ENCODE measurements at places on chromosomes 5 and 9.

- DNase-seq: no peak
These were observed 472.1 kb downstream of the DMRT2 start for GRCh38 chr9:1522219-1522767.

DNA sequence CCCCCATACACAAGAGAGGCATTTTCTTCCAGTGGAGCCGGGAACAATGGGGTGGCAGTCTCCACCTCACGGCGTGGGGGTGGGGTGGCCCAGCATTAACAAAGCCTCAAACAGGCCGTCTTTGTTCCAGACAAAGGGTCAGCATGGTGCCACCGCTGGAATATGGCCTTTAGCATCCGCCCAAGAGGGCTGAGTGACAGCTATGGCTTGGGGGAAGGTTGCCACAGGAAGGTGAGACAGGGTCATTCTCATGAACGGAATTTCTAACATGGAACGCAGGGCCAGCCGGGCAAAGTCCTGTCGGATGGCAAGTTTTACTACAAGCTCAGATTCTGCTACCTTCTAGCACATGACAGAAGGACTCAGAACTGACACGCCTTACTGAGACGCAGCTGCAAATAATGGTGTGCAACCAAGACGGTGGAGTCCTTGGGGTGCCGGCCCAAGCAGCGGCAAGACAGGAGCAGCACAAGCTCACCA lies 64.0 kb downstream of the OTULIN start:
- peak; percentile 73 for DNase-seq

- DNase-seq: no peak
These were observed 108.9 kb downstream of the ICE1 start for GRCh38 chr5:5531371-5531770.

DNA sequence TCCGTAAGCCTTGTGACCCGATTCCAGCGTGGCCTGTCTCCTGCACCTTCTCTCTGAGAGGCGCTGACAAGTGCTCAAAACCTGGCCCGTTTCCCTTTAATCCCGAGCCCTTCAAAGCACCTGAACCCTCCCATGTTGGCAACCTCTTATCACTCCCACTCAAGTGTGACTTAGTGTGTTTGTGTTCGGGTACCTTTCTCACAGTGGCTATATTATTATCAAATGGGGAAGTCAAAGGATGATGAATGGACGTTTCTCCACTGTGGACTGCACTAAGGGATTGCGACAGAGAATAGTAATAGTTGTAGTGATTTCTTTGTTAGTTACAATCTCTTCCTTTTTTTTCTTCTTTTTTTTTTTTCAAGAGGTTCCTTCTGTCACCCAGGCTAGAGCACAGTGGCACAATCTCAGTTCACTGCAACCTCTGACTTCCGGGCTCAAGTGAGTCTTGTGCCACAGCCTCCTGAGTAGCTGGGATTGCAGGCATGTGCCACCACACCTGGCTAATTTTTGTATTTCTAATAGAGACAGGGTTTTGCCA lies 65.4 kb upstream of the TNFSF8 start:
- DNase-seq: no peak

DNA sequence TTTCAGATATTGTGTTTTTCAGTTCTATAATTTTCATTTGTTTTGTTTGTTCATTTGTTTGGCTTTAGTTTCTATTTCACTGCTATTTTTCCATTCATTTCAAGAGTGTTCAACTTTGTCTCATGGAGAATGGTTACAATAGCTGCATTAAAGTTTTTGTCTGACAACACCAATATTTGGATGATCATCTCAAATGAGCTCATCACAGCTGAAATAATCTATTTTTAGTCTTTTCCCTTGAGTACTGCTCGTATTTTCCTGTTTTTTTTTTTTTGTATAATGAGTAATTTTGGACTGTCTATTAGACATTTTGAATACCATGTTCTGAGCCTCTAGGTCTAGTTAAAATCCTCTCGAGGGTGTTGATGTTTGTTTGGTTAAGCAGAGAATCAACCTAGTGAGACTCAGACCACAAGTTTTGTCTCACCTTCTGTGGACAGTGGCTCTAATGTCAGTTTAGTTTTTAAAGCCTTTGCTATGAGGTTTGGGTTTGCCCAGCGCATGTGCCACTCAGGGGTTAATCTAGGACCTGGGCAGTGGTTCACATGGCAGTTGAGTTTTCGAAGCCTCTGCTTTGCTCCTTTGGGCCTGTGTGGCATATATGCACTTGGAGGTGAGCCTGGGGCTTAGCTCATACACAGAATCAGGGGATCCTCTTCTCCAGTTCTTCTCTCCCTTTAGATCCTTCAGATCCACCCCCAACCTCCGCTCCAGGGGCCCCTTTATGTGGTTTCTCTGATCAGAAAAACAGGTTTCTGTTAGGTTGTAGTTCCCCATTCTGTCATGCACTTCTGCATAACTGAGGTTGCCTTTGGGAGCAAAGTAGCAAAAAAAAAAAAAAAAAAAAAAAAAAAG lies 79.8 kb downstream of the ARSB start:
- no peak for DNase-seq

- peak; percentile 57 for DNase-seq
These were observed 2.3 kb downstream of the WHRN start for GRCh38 chr9:114503009-114503408.

DNA sequence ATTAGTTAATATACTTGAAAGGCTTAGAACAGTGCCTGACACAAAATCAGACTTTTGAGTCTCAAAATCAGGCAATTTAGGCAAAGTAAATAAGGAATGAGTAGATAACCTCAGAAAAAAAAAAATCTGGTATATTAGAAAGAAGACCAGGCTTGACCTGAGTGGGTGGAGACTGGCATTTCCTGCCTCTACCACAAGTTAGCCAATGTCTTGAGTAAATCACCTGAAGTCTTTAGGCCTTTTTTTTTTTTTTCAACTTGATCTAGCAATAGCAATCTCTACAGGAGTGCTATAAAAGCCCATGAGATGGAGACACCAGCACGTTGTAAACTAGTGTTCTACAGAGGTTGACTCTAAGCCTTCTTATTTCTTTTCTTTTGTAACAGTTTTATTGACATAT lies 104.2 kb upstream of the RASEF start:
- DNase-seq: no peak

DNA sequence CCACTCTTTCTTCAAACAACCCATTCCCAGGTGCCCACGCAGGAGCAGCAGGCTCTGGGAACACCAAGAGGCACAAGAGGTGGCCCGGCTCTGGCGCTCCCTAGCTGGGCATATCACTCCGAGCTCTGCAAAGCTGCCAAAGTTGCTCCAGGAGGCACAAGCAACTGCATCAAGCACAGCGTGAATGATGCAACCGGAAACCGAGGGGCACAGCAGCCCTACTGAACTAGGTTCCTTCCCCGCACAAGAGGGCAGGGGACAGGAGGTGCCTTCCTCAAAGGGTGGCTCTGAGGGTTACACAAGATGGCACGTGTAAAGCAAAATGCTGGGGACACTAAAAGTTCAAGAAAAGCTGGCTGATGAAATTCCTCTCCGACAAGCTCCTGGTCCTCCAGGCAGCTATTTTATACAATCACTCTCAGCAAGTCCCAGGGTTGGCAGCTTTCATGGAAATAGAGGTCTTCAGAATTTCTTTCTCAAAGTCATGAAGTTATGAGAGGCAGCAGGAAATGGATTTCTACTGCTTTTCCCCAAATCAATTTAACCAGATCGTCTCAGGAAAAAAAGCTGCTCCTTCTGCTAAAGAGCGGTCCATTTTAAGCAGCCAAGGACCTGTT lies 22.9 kb downstream of the PSMB7 start:
- no peak for DNase-seq

DNA sequence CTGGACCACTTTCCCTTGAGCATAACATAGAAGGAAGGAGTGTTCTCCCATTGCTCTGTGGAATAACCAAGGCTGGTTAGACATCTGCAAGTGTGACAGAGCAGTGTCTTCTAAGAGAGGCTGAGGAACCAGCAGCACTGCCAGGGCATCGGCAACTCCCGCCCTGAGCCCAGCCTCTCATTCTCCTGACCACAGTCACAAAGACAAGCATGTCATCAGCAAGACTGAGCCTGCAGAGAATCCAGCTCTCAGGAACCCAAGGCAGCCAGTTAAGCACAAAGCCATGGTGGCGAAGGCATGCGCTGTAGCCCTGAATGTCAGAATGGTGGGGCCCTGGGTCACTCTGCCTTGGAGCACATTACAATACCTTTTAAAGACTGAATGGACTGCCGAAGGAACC lies 253.9 kb downstream of the AGTPBP1 start:
- no peak for DNase-seq

DNA sequence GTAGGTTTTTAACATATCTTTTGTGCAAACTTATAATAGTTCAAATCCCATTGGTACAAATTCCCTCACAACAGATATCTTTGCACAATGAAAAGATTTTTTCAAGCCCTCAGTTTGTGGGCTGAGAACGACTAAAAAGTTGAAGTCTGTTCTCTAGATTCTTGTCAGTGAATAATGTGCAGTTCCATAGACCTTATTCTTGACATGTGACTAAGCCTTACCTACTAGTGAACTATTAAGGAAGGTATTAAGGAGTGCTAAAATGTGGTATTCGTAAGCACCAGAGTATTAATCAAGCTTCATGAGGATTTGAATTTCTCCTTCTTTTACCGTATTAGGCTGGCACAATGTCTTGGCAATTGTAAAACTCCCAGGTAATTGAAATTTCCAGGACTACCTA lies 205.6 kb upstream of the DMRTA1 start:
- no peak for DNase-seq

DNA sequence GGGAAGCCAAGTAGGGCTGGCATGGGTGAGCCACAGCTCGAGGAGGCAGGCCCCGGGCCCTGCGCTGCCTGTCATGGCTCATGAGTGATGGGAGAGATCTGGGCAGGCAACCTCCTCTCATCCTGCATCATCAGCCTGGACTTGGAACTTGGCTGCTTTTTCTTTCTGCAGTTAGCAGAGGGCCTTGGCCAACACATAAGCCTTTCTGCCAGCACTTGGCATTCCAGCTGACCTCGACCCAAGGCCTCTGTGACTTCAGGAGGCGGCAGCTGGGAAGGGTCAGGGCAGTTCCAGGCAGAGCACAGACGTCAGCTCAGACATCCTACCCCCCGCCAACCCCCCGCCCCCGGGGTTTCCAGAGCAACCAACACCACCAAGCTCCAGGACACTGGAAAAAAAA lies 7.6 kb downstream of the S1PR3 start:
- no peak for DNase-seq

DNA sequence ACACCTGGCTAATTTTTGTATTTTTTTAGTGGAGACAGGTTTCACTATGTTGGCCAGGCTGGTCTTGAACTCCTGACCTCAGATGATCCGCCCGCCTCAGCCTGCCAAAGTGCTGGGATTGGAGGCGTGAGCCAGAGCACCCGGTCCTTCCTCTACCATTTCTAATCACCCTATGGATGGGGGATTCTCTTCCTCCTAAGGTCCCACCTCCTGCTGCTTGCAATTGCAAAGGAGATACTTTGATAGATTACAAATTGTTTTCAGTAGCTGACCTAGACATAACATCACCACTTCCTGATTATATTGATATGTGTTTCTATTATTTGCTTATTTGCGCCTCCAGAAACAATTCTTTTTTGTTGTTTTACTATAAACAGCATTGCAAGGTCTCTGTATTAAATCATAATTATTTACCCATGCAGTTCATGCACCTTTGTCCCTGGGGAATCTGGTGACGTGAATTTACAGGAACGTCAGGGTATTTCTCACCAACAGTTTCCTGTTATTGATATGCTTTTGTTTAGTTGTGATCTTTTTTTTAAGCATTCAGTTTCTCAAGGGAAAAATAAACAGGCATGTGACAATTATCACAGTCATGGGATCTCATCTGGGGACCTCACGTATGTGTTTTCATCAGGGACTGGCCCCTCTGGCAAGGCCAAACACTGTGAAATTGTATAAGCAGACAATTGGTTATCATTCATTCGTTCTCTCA lies 43.2 kb downstream of the ESM1 start:
- DNase-seq: no peak

DNA sequence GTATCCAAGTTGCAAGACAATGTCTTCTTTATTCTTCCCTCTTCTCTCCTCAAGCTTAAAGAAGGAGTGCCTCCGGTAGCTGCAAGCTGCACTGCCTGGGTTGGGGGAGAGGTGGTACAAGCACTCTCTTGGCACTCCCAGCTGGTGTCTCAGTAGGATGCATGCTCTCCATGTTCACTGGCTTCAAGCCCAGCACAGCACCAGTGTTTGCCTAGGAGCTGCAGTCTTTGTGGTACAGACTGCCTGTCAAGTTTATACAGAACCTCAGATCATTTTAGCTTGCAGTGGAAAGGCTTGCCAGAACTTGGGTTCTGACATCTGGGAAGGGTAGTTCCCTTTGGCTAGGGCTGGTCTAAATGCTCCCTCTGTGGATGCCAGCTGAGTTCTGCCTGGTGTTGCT lies 505.6 kb downstream of the MAN2A1 start:
- DNase-seq: no peak

- no peak for DNase-seq
These were observed 21.2 kb upstream of the MLANA start for GRCh38 chr9:5869315-5870019.

GRCh38 chr9:72193478-72193881 lies 44.2 kb downstream of the GDA start:
- DNase-seq: no peak

GRCh38 chr5:30414078-30414477 lies 779.4 kb upstream of the CDH6 start:
- DNase-seq: no peak

DNA sequence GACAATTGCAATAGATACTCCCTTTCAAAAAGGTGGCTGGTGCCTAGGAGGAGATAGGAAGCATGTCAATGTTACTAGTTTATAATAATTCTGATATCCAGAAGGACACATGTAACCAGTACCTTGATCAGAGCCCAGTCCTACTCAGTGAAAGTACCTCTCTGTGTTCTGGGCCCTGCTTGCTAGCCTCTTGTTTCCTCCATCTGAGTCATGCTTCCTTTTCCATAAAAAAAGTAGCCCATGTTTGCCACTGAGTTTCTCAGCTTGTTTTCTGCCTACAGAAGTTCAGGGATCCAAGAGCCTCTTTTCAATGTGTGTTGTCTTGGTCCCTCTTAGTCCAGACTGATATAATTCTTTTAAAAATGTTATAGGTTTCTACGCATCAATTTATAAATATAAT lies 149.0 kb downstream of the SSBP2 start:
- DNase-seq: no peak

GRCh38 chr5:132457371-132458225 lies 33.0 kb downstream of the IRF1 start:
- no peak for DNase-seq

DNA sequence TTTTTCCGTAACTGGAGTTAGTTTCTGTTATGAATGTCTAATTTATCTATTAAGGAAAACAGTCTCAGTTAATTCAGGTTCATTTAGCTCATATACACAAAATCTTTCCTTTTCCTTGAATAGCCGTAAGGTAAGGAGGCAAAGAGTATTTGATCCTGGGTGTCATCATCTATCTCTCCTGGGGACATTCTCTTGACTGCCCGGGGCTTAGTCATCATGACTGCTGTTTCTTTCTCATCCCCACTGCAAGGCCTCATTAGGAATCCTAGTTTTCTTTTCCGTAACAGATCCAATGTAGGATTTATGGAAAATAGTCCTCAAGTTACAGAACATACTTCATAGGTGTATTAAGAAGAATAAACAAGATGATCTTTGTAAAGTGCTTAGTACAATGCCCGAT lies 134.9 kb upstream of the CHD1 start:
- no peak for DNase-seq
